ENCODE measurements at places on chromosomes 1 and 21.
A peak's percentile ranks its signal among the peaks of the same experiment; 100 is the strongest.

GRCh38 chr1:18965206-18966173 lies 9.0 kb upstream of the IFFO2 start:
- DNase-seq, result peak; percentile 58

GRCh38 chr1:99648107-99648506 lies 2.2 kb downstream of the PALMD start:
- DNase-seq, result no peak

- DNase-seq, result no peak
Measured at GRCh38 chr1:218259800-218260199, 25.3 kb upstream of the RRP15 start.

DNA sequence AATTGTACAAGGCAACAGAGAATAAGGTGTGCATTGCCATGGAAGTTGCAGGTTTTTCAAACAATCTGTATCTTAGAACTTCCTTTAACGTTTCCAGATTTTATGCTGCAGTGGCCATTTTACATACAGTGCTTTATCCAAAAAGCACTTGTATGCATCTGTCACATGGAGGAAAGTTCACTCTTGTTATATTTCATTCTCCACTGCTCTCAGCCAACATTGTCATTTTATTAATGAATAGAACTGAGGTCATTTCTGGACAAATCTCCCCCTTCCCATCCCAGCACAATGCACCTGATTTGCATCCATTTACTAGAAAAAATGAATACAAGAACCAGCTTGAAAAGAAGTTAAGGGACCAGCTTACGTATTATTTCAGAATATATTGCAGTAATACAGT lies 342.0 kb downstream of the USP25 start:
- DNase-seq, result no peak

DNA sequence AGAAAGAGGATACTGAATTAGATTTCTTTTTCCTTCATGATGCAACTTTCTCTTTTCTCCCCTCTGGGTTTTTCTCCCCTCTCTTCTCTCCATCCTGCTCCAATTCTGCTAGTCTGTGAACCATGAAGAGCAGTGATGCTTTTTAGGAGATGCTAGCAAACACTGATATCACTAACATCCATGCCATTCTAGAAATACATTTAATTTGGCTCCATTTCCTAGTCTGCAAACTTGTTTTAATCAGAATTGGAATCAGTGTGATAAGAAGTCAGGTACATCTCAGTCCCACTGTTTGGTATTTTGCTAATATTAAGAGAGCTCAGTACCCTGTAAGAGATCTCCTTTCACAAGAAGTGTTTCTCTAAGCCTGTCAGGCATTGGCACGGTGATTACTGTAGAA lies 437.1 kb downstream of the RWDD3 start:
- DNase-seq, result no peak

GRCh38 chr1:201606096-201606495 lies 67.2 kb downstream of the NAV1 start:
- DNase-seq, result no peak

DNA sequence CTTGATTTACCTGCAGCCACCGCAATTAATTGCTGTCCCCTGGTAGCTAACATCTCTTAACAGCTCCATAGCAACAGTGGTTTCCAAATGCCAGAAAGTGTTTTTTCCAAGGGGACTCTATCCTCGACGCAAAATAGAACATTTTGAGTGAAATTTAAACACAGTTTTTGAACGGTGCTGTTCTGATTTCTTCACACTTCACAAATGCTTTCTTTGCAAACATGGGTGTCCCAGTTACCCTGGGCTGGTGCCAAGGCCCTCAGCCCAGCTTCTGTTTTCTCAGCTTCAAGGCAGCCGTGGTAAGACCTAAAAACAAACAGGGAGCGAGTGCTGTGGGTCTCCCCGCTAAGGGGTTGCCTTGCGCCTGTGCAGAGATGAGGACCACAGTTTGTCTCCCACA lies 147.3 kb upstream of the VAMP3 start:
- no peak for DNase-seq

DNA sequence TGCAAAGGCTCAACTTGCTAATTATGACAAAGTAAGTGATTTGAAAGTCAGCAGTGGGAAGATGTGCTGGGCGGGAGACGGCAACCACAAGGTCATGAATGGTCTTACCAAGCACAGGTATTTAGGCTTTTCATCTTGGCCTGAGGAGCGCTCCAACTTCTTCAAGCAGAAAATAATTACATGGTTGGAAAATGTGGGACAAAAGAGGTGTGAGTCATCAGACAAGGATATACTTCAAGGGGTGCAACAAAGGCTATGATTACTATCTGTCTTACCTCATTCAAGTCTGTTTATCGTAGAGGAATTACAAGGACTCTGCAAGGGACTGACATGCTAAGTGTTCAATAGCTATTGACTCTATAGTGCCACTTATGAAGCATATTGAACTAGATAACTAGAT lies 2005.7 kb downstream of the MRPL39 start:
- no peak for DNase-seq

DNA sequence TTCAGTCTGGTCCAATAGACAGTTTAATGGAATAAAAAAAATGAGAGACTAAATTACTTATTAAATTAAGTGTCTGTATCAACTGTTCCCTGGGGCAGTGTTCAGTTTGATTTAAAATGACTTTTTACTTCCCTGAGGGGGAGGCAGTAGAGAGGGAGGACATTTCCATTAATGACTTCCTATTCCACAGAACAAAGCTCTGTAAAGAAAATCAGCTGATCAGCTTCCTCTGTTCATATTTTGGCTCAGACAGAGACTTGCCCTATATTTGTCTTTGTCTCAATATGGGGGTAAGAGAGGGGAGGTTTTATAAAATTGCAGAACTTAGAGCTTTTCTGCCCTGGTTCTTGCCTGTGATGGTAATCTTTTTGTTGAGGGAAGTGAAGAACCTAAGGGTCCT lies 8.4 kb downstream of the CFAP126 start:
- DNase-seq, result no peak

GRCh38 chr1:72885017-72885416 lies 602.7 kb upstream of the NEGR1 start:
- DNase-seq, result no peak

- no peak for DNase-seq
Measured at GRCh38 chr1:8625981-8626898, 191.2 kb downstream of the RERE start.

- no peak for DNase-seq
Measured at GRCh38 chr1:5743435-5744095, 248.7 kb downstream of the NPHP4 start.

GRCh38 chr1:47631411-47631995 lies 193.7 kb downstream of the FOXD2 start:
- no peak for DNase-seq

DNA sequence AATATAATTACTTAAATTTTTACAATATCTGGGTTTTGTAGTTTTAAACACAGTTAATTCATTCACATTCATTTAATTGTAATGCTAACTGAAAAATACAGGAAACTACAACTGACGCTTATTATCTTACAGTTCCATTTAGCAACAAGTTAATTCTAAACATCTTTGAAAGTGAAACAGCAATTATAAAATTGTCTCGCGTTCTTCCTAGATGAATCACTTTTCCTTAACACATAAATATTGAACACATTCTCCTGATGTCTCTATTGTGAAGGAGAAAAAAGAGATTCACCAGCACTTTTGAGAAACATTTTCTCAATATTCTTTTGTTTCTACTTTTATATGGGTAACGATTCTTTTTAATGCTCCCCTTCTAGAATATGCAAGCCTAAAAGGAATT lies 6.4 kb downstream of the PTGFR start:
- no peak for DNase-seq

GRCh38 chr1:185998391-185998790 lies 264.2 kb downstream of the HMCN1 start:
- DNase-seq, result no peak

DNA sequence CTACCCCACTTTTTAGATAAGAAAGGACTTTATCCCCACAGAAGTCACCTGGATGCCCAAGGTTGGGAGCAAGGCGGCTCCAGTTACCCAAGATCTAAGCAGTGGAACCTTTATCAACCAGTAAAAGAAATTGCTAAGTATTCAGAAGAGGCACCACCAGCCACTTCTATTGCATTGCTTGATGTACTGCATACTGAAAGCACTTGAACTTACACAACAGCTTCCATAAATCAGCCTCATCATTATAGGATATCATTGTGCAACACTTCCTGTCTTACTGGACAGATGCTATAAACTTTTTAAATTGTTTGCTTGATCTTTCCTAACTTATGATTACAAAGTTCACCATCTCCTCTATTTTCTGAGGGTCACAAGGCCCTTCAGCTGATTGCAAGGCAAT lies 642.7 kb upstream of the CXADR start:
- DNase-seq, result no peak

- DNase-seq, result no peak
Measured at GRCh38 chr1:116568662-116569380, 2.0 kb downstream of the CD58 start.

GRCh38 chr1:150387200-150387599 lies 23.3 kb downstream of the RPRD2 start:
- DNase-seq, result no peak

DNA sequence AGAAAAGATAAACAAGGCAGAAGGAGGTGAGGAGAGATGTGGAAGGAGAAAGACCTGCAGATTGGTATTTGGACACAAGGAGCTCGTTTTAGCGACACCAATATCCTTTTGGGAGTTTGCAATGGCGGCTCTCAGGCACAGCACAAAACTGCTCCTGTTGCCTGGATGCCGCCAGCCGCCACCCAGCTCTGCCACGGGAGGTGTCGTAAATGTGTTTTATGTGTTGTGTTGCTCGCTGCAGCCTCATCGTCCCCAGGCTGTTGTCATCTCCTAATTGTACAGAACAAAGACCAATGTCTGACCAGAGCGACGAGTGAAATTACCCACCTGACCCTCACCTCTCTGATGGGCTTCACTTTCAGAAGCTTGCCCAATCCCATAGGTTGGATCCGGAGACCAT lies 96.6 kb upstream of the ZNF281 start:
- DNase-seq, result no peak

DNA sequence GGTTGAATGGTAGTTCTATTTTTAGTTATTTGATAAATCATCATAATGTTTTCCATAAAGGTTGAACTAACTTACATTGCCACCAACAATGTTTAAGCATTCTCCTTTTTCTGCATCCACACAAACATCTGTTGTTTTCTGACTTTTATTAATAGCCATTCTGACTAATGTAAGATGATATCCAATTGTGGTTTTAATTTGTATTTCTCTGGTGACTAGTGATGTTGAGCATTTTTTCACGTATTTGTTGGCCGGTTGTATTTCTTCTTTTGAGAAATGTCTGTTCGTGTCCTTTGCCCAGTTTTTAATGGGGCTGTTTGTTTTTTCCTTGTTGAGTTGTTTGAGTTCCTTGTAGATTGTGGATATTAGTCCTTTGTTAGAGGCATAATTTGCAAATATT lies 24.6 kb upstream of the SLC35F3 start:
- DNase-seq, result no peak

DNA sequence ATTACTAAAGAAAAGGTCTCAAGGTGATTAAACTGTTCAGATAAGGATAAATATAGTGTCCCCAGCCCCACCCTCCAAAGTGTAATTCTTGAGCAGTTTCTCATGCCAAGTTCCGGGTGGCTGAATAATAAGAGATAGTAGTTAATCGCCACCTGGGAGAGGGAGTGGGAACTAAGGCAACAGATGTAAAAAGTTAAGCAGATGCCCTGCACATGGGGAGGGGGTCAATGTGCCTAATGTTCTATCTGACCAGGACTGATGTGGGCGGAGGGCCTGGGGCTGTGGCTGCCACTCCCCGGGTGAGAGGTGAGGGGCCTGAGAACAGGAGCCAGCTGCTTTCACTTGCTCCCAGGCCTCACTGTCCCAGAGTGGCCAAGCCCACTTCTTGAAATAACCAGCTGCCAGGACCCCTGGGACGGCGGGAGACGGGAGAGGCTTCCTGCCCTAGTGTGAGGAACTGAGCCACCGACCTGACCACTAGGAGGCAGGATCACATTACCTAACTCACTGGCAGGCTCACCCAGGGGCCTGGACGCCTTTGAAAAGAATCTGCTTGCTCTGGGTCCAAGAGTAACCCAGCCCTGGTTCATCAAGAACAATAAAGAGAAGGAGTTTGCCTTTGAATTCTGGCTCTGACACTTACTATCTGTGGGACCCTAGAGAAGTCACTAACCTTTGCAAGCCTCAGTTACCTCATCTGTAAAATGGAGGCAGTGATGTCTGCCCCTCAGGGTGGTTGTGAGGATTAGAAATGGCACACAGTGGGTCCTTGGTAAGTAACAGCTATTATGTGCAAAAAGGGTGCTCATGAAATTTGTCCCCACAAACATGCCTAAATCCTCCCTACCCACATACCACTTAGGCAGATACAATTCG lies 179.2 kb downstream of the ATG4C start:
- peak; percentile 41 for DNase-seq

DNA sequence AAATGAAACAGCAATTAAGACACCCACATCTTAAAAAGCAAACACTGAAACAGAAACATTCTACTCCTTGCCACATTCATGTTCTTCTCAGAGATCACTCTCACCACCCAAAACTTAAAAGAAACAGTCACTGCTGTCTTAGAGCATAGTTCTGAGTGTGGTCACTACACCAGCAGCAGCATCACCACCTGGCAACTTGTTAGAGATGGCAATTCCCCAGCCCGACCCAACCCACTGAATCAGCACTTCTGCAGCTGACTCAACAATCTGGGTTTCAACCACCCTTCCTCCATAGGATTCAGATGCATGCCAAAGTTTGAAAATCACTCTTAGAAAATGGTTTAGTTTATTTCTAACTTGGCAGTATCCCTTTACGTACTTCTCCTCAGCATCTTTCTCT lies 126.1 kb downstream of the CDC42BPA start:
- DNase-seq, result peak; percentile 38

- no peak for DNase-seq
Measured at GRCh38 chr21:18493422-18493821, 89.8 kb upstream of the TMPRSS15 start.

- DNase-seq, result no peak
Measured at GRCh38 chr21:37146320-37147235, 73.5 kb downstream of the TTC3 start.

GRCh38 chr1:157626099-157626498 lies 28.2 kb upstream of the FCRL4 start:
- DNase-seq, result peak; percentile 46

- no peak for DNase-seq
Measured at GRCh38 chr21:32349333-32349944, 43.4 kb downstream of the URB1 start.

- DNase-seq, result no peak
Measured at GRCh38 chr21:46008893-46009621, 27.5 kb downstream of the COL6A1 start.

- DNase-seq, result no peak
Measured at GRCh38 chr1:178580096-178580495, 67.2 kb downstream of the TEX35 start.

Measured in stimulated activated CD8-positive, alpha-beta memory T cell treated with anti-CD3 and anti-CD28 coated beads, Interleukin-4, amount 100 ng/mL, for 48 hours (primary cell).